CD14-positive monocyte (primary cell): ENCODE measurements at places on chromosomes 16 and 17. TPM values are rescaled to one million over a fixed set of nuclear protein-coding genes. Genes with fewer than 3 reads are reported as not detected.

The HBA2 gene
- 2.8 and 6.4 TPM in 2 replicates for polyA plus RNA-seq

The CCL4 gene
- 3.6 and 11.8 TPM in 2 replicates for polyA plus RNA-seq

The IL17C gene
- polyA plus RNA-seq: not detected

The TRAPPC2L gene
- 89.3 TPM for polyA plus RNA-seq
